ENCODE measurements at places on chromosomes 5 and 9.

DNA sequence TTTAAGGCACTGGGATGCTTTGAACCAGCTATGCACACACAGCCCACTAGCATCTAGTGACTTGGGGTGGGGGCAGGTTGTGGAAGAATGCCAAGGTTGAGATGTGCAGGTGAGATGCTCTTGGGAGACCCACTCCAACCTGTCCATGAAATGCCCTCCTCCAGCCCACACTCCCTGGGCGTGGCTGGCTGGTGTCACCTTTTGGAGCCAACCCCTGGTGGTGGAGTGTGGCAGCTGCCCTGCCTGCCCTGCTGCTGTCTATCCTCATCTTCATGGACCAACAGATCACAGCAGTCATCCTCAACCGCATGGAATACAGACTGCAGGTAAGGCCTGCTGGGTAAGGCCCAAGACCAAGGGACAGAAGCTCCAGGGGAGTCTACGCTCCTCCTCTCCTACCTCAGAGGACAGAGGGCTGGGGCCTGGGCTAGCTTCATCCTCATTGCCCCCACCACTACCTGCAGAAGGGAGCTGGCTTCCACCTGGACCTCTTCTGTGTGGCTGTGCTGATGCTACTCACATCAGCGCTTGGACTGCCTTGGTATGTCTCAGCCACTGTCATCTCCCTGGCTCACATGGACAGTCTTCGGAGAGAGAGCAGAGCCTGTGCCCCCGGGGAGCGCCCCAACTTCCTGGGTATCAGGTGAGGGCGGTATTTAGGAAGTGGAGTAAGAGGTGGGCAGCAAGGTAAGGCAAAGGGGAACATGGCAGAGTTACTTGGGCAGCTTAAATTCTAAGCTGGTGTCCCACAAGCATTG is 7.4 kb downstream of the SLC4A9 start:
- DNase-seq = no peak

GRCh38 chr5:32044434-32044833 is 129.7 kb downstream of the GOLPH3 start:
- DNase-seq = peak; percentile 48

DNA sequence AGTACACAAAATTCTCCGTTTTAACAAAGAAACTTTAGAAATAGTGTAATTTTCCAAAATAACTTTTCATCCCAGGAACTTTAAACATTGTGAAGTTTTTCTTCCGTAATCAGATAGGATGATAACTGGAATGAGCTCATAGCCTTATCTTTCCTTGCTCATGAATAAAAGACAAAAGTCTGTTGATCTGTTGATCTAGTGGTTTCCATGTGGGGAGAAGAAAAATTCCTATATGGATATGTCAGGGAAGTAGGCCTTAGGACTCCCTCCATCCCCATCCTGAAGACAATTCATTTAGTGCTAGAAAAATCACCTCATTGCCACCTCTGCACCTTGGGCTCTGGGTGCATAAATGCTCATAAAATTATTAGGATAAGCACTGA is 266.6 kb downstream of the SMARCA2 start:
- DNase-seq = no peak

DNA sequence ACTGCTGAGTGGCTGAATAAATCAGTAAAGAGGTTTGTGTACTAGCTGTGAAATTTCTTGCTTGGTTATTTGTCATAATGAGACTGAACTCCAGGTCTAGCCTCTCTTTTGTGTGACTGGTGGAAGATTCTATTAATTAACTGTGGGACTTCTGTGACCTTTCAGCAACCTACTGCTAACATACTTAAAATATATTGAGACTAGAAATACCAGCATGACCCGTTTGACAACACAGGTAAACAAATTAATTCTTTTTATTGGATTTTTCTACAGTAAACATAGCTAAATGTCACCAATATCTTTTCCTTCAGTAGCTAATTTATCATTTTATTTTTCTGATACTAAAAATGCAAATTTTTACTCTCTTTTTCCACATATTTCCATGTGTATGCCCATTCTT is 390.4 kb upstream of the KCNN2 start:
- no peak for DNase-seq

DNA sequence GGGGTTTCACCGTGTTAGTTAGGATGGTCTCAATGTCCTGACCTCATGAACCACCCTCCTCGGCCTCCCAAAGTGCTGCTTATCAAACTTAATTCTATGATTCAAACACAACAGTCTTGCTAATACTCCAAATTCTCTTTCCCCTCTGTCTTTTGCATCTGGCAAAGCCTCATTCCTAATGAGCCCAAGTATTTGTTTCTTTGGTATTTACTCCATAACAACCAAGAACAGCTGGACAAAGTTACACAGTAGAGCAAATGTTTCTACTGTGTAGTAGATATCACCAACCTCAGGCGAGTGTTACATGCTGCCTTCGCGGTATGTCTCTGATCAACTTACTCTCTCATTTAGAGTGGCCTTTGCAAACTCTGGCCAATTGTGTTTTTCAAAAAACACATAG is 195.8 kb upstream of the KCNN2 start:
- no peak for DNase-seq

- DNase-seq = no peak
Measured at GRCh38 chr5:71587766-71588532, 809 bp downstream of the MCCC2 start.

- DNase-seq = no peak
Measured at GRCh38 chr5:142046191-142046590, 33.4 kb upstream of the GNPDA1 start.

GRCh38 chr5:81552852-81553566 is 159.1 kb upstream of the ACOT12 start:
- no peak for DNase-seq

GRCh38 chr9:27408001-27408400 is 111.1 kb upstream of the EQTN start:
- no peak for DNase-seq

- no peak for DNase-seq
Measured at GRCh38 chr9:34253460-34253837, 74.6 kb downstream of the UBAP1 start.

DNA sequence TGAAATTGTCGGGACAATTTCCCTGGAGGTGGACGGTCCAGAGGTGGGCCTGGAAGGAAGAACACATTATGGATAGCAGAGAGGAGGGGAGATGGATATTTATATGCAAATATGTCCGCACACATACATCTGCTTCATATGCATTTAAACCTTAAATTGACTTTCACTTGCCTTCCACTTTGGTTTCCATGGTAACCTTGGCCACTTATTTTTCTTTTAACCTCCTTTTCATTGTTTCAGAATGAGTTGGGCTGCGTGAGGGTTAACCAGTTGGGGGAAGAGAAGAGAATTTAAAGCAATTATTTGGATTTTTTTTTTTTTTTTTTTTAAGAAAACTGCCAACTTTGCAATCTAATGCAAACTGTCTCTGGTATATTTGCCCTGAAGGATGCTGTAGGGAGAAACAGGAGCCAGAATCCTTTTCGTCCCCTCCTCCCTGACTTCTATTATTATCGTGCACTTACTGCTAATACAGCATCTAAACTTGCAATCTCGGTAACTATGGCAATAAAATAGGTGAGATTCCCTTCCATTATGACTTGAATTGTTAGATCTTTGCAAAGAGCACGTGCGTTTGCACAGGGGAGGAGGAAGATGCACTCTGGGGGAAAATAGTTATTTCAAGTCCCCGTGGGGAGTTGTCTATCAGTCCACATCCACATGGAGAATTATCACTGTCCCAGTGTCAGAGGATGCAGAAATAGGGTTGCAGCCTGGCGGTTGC is 35.6 kb downstream of the TLR4 start:
- DNase-seq = no peak

- no peak for DNase-seq
Measured at GRCh38 chr5:111261610-111262009, 37.4 kb downstream of the CAMK4 start.

- no peak for DNase-seq
Measured at GRCh38 chr5:167773668-167774301, 517.7 kb upstream of the WWC1 start.

- DNase-seq = no peak
Measured at GRCh38 chr5:180801596-180802324, 846 bp downstream of the MGAT1 start.

DNA sequence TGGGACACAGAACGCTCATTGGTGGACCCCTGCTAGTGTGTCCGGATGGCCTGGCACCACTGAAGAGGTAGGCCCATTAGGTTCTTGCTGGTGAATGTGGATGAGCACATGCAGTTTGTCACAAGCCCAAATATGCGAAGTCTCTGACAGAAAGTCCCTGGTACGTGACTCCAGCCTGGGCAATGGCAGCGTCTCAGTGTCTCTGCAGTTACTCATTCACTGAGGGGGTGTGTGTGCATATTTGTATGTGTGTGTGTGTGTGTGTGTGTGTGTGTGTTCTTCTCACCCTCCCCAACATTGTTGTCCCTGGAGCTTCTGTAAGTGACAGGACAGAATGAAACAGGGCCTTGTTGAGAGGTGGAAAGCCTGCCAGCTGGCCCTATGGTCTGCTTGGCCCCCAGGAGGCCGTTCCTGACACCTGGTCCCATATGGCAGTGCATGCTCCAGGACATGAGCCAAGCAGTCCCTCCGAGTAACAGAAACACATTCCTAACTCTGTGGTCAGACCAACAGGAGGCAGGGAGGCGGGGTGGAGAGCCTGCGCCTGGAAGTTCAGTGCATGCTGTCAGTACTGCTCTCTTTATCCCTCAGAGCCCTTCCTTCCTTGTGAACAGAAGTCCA is 169.9 kb downstream of the SLC28A3 start:
- DNase-seq = peak; percentile 70

DNA sequence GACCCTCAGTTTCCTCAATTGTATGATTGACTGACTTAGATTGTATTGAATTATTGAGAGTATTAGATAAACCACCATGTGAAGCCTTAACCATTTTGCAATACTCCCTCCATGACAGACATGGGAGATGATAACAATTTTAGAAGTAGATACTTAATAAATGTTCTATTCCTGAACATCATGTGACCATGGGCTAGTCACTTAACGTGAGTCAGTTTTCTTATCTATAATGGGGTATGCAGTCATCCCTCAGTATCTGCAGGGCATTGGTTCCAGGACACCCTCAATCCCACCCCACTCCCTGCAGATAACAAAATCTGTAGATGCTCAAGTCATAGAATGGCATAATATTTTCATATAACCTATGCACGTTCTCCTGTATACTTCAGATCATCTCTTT is 31.0 kb downstream of the SNX18 start:
- no peak for DNase-seq

DNA sequence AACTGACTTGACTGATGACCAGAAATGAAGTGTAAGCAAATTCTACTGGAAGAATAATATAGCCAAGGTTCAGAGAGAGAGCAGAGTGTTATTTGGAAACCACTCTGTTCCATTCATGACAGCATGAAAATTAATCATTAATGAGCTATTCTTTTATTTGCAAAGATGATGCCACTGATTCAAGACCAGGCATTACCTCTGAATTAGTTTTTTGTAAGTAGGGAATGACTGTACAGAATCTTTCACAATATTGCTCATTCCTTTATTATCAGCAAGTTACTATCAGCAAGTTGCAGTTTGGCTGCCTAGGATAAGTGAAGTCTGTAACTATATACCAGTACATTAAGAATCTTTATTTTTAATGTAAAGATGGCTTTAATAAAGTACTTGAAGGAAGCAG is 75.1 kb upstream of the RGMB start:
- no peak for DNase-seq

GRCh38 chr5:60810438-60811085 is 33.5 kb downstream of the ELOVL7 start:
- no peak for DNase-seq

- no peak for DNase-seq
Measured at GRCh38 chr9:128568470-128569078, 16.2 kb downstream of the SPTAN1 start.

GRCh38 chr5:170360709-170361108 is 28.5 kb downstream of the KCNMB1 start:
- no peak for DNase-seq

DNA sequence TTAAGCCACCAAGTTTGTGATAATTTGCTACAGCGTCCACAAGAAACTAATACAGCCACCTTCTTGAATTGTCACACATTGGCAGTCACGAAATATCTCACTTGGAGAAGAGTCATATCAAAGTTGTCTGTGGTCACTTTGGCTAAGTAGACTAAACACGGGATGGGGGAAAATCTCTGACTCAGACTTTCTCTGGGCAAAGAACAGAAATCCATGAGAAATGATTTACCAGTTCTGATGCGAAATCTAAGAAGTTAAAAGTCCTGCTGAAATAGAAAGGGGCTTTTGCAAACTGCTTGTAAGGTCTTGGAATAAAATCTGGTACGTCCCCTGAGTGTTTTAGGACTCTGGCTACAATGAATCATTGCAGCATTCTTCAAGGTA is 158.4 kb downstream of the COL23A1 start:
- no peak for DNase-seq

GRCh38 chr9:2603621-2604020 is 18.0 kb upstream of the VLDLR start:
- DNase-seq = no peak

GRCh38 chr5:65663804-65664521 is 39.1 kb downstream of the SHLD3 start:
- DNase-seq = no peak

GRCh38 chr5:100505984-100506670 is 29.0 kb upstream of the FAM174A start:
- peak; percentile 81 for DNase-seq

DNA sequence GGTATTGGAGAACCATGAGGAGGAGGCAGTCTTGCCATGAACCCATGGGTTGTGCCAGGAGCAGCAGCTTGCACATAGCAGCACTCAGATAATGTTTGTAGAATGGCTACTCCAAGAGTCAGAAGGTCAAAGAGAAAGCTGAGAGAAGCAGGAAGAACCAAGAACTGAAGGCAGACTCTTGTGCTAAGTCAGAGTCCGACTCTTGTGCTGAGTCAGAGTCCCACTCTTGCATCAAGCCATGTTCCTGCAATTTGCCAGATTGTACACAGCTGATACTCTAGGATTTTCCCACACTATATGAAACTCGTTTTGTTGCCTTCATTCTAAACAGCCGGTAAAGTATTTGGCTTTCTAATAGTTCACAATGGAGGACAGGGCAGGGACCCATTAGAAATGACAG is 26.2 kb upstream of the HSPA9 start:
- no peak for DNase-seq

DNA sequence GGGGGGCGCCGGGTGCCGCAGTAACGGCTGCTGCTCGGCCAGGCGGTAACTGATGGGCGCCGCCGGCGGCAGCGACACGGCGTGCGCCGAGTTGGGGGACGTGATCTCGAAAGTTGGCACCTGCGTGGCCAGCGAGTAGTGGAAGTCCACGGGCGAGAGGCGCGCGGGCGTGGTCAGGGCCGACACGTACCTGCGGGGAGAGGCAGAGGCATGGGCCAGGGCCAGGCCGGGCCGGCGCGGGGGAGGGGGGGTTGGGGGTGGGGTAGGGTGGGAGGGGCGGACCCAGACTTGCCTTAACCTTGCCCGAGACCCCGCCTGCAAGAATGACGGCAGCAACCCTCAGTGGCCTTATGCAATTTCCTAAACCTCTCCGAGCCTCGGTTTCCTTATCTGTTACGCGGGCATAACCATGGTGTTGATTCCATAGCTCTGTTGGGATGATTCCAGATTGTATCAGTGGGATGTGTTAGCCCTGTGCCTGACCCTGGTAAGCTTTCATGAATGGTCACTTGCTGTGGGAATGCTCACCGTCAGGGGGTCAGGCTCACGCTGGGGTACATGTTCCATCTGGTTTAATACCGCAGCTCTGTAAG is 53.0 kb downstream of the PSD2 start:
- DNase-seq = no peak

GRCh38 chr9:114080773-114081440 is 2.8 kb upstream of the AMBP start:
- no peak for DNase-seq

Data from NCI-H446 (cell line).